ENCODE measurements at places on chromosomes 13 and 19. TPM values are rescaled to one million over a fixed set of nuclear protein-coding genes. Genes with fewer than 3 reads are reported as not detected.

DNA sequence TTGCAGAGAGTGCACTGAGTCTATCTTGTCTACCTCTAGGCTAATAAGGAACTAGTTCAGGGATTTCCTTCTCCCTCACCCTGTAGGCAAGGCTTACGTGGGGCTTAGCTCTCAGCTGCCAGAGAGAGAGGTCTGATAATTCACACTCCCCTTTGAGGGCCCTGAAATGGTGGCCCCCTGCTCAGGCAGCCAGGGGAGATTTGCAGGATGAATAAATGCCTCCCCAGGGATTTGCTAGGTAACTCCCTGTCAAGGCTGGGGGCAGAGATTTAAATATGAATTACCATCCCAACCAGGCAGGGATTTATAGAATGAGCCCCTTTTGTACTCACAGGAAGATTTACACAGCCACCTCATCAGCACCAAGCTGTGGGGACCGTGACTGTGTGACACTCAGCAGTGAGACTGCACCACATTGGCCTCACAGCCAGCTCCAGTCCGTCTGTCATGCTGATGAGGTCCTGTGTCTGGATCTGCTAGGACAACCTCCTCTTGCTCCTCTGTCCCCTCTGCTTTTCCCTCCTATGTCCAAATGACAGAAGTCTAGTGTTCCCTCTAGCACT, 73.4 kb downstream of the CBY2 start:
- DNase-seq = no peak

Gene ZNF677
- total RNA-seq = 21.4 TPM

DNA sequence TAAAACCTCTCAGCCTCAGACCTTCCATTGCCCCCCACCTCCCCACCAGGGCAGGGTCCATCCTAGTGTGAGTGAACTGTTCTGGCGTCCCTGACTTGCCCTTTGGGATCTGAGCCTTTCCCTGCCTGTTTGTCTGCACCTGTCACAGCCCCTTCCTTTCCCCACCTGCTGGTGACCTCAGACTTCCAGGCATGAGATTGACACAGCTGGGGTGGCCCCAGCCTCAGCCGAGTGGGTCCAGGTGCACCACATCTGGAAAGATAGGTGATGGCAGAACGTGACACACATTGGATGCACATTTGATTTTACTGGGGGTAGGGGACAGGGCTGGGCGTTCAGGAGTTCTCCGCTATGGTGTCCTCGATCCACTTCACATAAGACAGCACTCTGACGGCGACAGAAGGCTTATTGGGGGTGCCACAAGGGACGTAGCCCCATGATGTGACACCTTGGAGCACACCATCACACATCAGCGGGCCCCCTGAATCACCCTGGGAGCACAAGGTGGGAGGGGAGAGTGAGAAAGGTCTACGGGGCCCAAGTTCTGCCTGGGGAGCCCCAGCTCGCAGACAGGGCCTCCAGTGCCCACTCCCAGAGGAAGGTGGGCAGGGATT, 4.6 kb downstream of the KLK1 start:
- DNase-seq = no peak

GRCh38 chr13:60925686-60926085, 490.0 kb downstream of the PCDH20 start:
- DNase-seq = no peak

Gene EFNB2
- 12.9 TPM for total RNA-seq

GRCh38 chr19:52748336-52748950, 13.6 kb upstream of the ZNF611 start:
- no peak for DNase-seq

- DNase-seq = no peak
Observed at GRCh38 chr19:48168689-48169088, 1.5 kb downstream of the LIG1 start.

GRCh38 chr13:93843082-93843481, 616.5 kb downstream of the GPC6 start:
- no peak for DNase-seq

- DNase-seq = no peak
Observed at GRCh38 chr13:38905081-38905480, 85.5 kb downstream of the STOML3 start.

DNA sequence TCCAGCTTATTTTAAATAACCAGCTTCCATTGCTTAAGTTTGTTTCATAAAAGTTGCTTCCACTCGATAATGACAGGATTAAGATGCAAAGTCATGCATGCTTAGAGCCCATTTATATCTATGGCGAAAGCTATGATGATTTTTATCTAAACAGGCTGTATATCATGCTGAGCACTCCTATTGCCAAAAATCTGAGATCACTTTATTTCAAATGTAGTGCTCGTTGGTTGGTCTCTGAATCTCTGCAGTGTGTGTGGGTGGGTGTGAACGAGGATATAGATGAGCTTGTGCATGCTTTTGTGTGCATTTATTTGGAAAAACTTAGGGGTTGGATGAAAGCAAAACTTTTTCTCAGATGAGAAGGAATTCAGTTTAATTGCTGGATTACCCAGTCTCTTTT, 27.0 kb upstream of the ARGLU1 start:
- no peak for DNase-seq

DNA sequence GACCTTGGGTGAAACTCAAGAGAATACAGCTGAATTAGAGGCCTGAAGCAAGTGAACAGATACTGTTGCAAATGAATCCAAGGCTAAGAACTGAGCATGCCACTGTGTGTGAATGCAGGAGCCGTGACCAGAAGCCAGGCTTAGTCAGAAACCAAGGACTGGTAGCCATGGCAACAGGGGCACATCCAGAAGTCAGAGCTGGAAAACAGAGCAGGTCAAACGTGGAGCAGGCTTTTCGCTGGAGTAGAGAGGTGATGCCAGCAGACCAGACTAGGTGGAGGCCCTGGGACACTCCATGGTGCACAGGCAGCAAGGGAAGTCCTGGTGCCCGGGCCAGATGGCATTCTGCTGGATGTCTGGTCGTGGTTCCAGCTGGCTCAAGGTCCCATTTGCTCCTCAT, 564.1 kb downstream of the PCDH9 start:
- no peak for DNase-seq

DNA sequence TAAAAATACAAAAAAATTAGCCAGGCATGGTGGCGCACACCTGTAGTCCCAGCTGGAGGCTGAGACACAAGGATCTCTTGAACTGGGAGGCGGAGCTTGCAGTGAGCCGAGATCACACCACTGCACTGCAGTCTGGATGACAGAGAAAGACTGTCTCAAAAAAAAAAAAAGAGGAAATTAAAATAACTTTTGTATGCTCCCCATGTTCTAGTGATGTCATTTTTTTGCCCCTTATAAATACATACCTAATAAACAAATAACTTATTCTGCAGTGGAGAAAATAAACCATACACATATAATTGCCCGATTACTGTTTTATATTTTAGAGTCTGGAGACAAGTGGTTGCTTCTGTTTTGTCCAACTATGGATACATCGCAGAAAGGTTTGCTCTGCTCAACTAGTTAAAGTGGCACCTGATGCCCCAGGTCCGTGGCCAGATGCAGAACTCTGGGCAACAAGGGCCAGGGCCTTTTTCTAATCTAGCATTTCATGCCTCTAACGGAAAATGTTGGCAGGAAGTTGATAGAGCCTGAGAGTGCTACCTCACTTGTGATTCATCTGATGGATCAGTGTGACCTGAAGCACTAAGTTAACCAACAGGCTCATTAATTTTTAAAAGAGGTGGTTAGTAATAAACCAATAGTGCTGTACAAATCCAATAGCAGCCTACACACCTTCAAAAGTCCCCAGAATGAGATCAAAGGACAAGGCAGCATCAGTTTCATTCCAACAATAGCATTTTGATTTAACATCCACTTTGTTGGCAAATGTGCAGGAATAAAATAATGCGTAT, 18.8 kb downstream of the UBE2L5 start:
- DNase-seq = peak; percentile 31

Gene CFAP97D2
- total RNA-seq = not detected

DNA sequence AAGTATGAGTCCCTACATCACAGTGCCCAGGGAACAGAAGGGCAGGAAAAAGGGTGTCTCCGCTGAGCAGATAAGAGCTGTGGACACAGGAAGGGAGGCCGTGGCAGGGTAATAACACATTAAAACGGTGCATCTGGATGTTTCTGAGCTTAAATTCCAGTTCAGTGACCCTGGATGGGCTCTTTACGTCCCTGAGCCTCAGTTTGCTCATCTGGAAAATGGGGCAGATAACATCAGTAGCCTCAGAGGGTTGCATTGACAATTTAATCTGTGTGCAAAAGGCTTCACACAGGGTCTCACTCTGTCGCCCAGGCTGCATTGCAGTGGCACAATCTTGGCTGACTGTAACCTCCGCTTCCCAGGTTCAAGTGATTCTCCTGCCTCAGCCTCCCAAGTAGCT, 58.1 kb downstream of the CELF5 start:
- DNase-seq = no peak

DNA sequence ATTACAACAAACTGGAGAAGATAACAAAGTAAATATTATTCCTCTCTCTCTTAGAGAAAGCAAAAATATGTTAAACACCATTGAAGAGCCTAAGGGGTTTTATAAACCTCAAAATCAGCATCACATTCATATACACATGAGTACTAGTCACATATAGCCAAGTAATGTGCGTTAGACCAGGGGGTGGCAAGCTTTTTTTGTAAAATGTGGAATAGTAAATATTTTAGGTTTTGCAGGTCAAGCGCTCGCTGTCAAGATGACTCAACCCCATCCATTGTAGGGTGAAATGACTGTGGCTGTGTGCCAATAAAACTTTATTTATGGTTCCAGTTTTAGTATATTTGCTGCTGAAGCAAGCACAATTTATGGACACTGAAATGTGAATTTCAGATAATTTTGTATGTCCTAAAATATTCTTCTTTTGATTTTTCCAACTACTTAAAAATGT, 21.7 kb downstream of the RFX2 start:
- DNase-seq = no peak

- no peak for DNase-seq
Observed at GRCh38 chr19:14545716-14546082, 16.3 kb downstream of the TECR start.

Gene KLK12
- total RNA-seq = 0.78 TPM

Data from mucosa of gallbladder (tissue), 1 donor.